ENCODE measurements at places on chromosomes 12 and 14.

GRCh38 chr14:92561906-92562479 is 48.4 kb downstream of the RIN3 start:
- DNase-seq = no peak

DNA sequence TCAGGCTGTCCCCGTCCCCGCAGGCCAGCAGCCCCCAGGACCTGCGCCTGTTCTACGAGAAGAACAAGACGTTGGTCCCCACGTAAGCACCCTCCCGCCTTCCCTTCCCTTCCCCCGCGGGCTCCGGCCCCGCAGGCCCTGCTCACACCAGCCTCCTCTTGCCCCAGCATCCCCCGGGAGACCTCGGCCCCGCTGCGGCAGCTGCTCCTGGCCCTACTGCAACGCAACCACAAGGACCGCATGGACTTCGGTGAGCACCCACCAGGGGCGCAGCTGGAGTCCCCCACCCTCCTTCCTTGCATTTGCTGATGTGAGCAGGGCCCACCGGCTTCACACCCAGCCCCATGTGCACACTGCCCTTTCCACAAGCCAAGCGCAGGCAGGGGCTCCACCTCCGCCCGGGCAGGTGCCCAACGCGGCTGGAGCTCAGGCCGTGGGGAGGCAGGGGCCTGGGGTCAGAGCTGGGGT is 15.4 kb downstream of the ULK1 start:
- no peak for DNase-seq

DNA sequence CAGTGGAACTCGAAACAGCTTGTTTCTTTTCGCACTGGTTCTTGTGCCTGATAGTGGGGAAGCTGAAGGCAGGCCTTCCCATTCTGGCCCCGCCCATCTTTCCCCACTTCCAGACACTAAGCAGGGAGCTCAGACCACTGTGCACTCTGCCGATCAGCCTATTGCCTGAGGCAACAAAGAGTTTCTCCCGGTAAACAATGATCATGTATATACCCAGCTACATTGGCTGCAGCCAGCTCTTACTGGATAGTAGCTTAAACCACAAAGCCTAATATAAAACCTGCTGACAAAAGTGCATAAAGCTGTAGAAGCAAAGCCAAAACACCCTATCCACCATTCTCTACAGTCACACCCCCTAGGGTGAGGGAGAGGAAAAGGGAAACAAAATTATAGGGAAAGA is 24.7 kb upstream of the GLIPR1 start:
- no peak for DNase-seq

- no peak for DNase-seq
Measured at GRCh38 chr14:45091710-45092109, 7.8 kb downstream of the PRPF39 start.

- DNase-seq = peak; percentile 32
Measured at GRCh38 chr12:96236221-96236822, 42.1 kb downstream of the ELK3 start.
